Effector CD4-positive, alpha-beta T cell (primary cell): ENCODE measurements at places on chromosomes 16 and 17.

DNA sequence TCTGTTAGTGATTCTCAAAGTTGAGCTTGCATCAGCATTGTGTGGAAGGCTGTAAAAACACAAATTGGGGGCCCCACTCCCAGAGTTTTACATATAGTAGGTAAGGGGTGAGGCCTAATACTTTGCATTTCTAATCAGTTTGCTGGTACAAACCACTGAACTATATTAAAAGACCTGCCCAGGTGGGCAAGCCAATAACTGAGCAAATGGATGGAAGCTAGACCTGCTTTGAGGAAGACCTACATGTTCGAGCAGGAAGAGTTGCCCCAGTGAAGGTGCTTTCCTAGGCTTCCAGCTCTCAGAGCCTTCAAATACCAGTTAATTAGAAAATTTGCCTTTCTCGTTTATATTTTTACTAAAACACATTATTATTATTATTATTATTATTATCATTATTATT lies 56.8 kb downstream of the OTOA start:
- no peak for DNase-seq

DNA sequence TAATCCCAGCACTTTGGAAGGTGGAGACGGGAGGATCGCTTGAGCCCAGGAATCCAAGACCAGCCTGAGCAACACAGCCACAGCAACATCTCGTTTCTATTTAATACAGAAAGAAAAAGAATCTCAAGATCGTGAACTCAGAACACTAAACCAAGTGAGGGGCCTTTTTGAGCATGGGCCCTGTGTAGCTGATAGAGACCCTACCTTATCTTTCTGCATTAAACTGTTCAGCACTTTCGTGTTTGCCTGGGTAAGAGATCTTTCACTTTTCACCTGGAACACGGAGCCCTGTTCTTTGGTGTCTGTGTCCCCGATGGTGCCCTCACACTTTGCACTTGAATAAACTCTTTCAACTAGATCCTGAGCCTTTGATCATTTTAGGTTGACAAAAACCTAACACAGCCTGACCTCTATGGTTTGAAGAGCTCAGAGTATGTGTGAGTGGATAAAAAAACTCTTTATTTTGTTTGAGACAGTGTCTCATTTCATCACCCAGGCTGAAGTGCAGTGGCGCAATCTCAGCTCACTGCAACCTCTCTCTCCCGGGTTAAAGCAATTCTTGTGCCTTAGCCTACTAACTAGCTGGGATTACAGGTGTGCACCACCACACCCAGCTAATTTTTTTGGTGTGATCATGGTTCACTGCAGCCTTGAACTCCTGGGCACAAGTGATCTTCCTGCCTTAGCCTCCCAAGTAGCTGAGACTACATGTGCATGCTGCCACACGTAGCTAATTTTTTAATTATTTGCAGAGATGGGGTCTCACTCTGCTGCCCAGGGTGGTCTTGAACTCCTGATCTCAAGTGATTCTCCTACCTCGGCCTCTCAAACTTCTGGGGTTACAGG lies 83.8 kb upstream of the GRIN2A start:
- no peak for DNase-seq

- no peak for DNase-seq
Measured at GRCh38 chr17:44191369-44191768, 4.6 kb downstream of the TMUB2 start.

GRCh38 chr16:66267292-66268014 lies 99.0 kb upstream of the CDH5 start:
- DNase-seq = no peak

DNA sequence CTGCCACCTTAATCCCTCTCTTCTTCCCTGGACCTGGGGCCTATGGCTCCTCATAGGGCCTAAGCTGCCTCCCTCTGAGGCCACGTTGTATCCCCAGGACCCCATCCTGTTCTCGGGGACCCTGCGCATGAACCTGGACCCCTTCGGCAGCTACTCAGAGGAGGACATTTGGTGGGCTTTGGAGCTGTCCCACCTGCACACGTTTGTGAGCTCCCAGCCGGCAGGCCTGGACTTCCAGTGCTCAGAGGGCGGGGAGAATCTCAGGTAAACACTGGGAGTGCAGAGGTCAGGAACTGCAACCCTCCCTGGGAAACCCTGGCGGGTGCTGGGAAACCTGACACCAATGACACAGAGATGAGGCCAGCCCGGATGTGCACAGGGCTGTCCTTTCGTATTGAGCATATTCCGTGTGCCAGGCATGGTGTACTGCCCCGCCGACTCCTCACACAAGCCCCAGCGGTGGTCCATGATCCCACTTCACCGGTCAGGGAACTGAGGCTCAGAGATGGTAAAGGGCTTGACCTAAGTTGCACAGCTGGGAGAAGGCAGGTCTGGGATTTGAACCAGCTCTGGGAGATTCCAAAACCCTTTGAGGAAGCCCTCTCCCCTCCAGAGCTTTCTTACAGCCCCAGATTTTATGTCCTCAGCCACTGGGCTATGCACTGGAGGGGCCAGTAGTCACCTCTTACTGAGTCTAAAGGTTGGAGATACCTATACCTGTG lies 22.9 kb downstream of the ANKRD40 start:
- no peak for DNase-seq

DNA sequence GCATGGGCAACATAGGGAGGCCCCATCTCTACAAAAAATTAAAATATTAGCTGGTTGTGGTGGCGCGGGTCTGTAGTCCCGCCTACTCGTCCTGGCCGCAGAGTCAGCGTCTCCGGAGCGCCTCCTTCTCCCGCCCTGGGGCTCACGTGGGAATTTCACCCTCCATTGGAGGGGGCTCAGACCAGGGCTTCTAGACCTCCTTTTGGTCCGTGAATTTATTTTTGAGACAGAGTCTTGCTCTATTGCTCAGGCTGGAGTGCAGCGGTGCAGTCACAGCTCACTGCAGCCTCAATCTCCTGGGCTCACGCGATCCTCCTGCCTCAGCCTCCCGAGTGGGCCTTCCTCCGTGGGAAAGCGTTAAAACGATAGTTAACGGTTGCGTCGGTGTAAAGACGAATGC lies 394 bp upstream of the NME4 start:
- no peak for DNase-seq

DNA sequence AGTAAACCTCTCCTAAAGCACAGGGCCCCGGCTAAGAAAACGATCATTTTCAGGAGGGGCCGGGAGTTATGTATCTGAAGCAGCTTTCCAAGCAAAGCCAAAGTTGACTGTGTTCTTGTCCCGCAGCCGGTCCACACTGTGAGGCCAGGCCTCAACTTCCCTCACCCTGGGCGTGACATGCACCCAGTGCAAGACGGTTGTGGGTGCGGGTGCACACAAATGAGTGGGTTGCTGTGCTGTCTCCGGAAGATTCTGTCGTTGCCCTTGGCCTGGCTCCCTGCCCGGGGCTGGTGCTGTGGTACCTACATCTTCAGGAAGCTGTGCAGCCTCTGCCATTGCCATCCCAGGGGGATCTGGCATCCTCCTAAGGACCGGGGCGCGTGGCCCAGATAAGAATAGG lies 16.6 kb downstream of the MLYCD start:
- DNase-seq = no peak
